ENCODE measurements at places on chromosomes 3 and 15. TPM values are rescaled to one million over a fixed set of nuclear protein-coding genes. Genes with fewer than 3 reads are reported as not detected.
A peak's percentile ranks its signal among the peaks of the same experiment; 100 is the strongest.

SCN11A gene
- not detected for total RNA-seq

GRCh38 chr3:94453864-94454263 lies 391.0 kb downstream of the NSUN3 start:
- no peak for DNase-seq

DNA sequence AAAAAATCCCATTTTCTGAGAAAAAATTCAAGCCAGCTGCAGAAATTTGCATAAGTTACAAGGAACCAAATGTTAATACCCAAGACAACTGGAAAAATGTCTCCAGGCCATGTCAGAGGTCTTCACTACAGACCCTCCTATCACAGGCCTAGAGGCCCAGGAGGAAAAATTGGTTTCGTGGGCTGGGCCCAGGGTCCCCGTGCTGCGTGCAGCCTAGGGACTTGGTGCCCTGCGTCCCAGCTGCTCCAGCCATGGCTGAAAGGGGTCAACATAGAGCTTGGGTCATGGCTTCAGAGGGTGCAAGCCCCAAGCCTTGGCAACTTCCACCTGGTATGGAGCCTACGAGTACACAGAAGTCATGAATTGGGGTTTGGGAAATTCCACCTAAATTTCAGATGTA lies 78.0 kb downstream of the MYH15 start:
- no peak for DNase-seq

DNA sequence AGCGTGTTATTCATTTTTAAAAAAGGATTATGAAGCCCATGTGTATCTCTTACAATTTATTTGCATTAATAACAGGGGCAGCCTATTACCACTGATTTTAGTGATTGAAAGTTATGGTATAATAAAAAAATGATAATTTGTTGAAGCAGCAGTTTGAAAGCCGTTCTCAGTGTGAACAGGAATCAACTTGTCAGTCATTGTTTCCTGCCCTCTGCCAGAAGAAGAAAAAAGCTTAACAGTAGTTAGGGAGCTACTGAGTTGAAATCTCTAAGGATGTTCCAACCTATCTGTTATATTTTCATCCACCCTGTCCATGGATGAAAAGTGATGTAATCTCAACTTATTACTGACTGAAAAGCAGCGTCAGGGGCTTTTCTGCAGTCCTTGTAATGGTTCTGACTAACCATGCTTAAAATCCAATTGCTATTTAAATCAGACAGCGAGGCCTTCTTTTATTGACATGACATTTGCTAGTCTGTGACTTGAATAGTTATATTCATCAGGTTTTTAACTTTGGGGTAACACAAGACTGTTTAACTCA lies 486.7 kb downstream of the ROBO2 start:
- DNase-seq: no peak

GRCh38 chr15:78434134-78434533 lies 3.9 kb upstream of the IREB2 start:
- DNase-seq: no peak

DNA sequence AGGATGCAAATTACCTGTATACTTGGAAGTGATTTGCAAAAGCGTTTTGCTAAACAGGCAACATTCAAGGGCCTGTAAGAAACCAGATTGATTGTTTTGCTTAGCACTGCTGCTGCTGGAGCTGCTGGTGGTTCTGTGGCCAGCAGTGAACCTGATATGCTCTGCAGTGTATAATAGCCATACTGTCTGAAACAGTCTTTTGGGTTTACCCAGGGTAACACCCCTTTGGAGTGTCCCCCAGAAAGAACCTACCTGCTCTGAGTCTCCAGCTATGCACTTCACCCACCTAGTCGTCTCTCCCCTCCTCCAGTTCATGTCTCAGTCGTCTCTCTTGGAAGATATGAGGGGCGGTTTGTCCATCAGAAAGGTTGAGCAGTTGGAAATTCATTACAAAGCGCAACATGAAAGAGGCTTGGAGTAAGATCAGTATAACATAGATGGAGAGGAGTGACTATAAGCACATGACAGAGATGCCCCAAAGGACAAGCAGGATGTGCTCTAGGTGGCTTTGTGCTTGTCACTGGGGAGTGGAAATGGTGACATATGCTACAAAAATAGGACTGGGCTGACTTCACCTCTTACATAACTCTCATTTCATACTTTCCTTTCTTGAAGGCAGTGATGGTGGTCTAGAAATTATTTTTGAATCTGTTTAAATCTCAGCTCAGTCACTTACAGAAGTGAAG lies 3.8 kb downstream of the MKRN2 start:
- DNase-seq: no peak

- DNase-seq: no peak
These were observed 66.3 kb upstream of the BBX start for GRCh38 chr3:107456501-107456900.

DNA sequence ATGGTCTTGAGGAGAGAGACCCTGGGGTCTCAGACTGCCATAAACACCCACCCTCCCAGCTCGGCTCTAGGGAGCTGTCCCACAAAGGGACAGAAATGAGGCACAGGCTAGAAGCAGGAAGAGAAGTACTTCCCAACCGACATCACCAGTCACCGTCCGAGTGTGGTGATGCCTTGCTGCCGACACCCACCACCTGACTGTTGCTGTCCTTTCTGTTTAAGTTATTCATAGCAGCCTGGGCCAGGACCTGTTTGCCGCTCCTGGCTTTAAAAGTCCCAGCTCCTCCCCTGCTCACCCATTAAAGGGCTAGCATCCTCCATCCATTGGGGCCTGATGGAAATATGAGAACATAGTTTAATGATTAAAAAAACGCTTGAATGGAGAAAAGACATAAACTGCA lies 13.2 kb upstream of the SPG11 start:
- no peak for DNase-seq

- DNase-seq: no peak
These were observed 549.7 kb upstream of the EPHA6 start for GRCh38 chr3:96264701-96265100.

DNA sequence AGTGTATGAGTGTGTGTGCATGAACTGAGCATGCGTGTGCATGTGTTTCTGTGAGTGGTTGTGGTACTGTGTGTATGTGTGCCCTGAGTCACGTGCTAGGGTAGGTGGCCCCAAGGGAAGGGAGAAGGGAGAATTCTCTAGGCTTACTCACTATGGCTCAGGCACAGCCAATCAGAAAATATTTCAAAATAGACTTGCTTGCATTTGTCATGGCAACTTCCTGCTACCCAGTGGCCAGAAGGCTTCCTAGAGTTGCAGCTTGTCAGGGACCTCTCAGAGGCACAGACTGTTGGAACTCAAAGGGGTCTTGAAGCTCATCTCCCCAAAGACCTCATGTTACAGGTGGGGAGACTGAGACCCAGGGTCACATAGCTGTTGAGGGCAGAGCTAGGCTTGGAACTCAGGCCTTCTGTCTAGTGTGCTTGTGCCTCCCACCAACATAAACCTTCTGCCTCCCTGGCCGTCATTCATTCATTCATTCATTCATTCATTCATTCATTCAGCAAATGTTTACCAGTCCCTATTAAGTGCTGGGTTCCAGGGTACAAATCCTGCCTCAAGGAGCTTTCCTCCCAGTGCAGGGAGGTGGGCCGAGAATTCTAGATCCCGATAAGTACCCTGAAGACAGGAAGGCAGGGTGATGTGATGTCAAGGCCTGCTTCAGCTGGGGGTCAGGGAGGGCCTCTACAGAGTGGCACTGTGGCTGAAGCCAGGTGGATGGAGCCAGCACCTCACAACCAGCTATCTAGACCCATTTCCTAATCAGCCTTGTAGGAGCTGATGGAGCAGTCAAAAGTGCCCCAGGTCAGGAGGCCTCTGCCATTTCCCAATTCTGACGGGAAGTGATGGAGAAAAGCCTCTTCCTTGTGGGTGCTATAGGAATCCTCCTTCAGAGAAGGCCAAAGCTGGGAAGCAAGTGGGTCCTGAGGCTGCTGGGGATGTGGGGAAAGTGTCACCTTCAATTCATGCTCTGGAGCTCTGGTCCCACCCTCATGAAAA lies 10.9 kb upstream of the RFT1 start:
- peak; percentile 67 for DNase-seq
